ENCODE measurements at places on chromosomes 7 and 10.

- DNase-seq: no peak
Observed at GRCh38 chr7:25077096-25077495, 48.0 kb downstream of the CYCS start.

GRCh38 chr7:137020351-137020750, 151.9 kb downstream of the CHRM2 start:
- DNase-seq: no peak

- DNase-seq: no peak
Observed at GRCh38 chr7:47526466-47526865, 55.4 kb downstream of the TNS3 start.

GRCh38 chr7:139588632-139589031, 65.1 kb downstream of the CLEC2L start:
- no peak for DNase-seq

DNA sequence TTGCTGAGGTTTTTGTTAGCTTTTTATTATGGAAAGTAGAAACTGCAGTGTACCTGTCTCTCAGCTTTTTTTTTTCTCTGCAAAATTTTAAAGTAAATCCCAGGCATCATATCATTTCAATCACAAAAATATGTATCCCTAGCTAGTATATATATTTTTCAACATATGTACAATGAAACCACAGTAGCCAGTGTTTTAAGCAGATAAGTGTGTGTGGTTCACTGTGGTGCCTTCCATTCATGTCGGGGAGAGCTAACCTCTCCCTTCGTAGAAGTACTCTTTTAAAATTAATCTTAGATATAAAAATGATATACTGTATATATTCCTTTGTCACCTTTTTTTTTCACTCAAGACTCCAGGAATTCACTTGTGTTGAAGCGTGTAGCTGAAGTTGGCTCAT, 22.7 kb downstream of the CUL1 start:
- DNase-seq: no peak

DNA sequence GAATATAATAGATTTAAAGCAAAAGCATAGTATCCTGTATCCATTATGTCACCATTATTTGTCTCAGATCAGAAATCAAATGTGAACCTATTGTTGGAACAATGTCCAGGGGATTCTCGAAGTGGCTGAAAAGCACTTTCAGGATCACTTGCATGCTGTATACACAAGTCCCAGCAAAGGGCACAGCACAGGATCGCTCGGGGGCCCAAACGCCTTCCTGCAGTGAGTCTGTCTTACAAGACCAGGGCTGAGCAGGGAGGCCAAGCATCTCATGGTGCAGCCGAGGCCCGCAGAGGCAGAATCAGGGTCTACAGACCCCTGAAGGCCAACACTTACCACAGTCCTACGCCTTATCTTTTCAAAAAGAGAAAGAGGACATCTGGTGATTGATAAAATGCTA, 92.3 kb downstream of the TNS3 start:
- DNase-seq: no peak

- DNase-seq: no peak
Observed at GRCh38 chr7:95509199-95509598, 23.5 kb downstream of the ASB4 start.

GRCh38 chr10:52653263-52653909, 119.2 kb downstream of the MBL2 start:
- no peak for DNase-seq

- no peak for DNase-seq
Observed at GRCh38 chr10:132875435-132875834, 66.9 kb downstream of the CFAP46 start.

DNA sequence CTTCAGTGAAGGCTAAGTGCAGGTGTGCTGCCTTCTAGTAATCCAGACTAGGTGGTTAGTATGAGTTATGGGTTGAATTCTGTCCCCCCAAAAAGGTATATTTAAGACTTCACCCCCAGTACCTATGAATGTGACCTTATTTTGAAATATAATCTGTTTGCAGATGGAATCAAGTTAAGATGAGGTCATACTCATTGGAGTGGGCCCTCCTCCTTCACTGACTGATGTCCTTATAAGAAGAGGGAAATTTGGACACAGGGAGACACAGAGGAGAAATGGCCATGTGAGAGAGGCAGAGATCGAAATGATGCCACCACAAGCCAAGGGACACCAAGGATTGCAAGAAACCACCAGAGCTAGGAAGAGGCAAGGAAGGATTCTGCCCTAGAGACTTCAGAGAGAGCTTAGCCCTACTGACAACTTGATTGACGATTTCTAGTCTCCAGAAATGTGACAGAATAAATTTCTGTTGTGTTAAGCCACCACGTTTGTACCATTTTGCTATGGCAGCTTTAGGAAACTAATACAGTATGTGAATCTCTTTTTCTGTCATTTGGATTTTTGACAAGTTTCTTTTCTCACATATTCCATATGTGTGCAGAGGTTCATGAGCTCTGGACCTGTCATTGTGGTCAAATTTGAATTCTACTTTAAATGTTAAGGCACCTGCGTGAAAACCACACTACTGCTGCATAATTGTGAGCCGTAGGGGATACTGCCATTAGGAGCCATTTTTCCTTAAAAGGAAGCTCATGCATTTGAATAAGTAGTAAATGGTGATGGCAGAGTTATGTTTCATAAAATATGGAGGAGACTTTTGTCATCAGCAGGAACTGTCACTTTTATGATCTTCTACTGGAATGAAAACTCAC, 2.6 kb upstream of the RPA3 start:
- no peak for DNase-seq

DNA sequence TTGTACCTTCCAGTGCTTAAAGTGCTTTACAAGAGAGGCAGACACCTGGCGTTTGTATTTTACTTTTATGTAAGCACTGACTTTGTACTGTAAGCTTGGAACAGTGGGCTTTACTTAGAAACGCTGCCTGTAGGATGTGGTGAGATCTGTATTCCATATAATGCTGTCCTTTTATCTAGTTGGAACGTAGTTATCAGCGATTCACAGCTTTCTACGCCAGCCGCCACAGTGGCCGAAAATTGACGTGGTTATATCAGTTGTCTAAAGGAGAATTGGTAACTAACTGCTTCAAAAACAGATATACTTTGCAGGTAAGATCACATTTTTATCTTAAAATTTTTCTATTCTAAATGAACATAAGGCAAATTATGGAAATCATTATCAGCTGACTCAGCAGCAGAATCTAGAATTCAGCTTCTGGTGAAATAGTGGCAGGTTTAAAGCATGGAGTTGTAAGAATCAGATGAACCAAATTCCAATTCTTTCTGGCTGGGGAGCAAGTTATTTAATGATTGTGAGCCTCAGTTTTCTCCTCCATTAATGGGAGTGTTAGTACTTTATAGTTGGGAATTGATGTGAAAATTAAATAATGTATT, 91.5 kb downstream of the CUL1 start:
- DNase-seq: no peak
